Activated CD4-positive, alpha-beta T cell treated with anti-CD3 and anti-CD28 coated beads, Interleukin-2, amount 50 U/mL, for 16 hours (primary cell): ENCODE measurements at places on chromosomes 3 and 15.

- no peak for DNase-seq
These were observed 140.7 kb downstream of the TCF12 start for GRCh38 chr15:57059026-57059660.

- no peak for DNase-seq
These were observed 61.4 kb upstream of the TRPM1 start for GRCh38 chr15:31162721-31163510.

- peak; percentile 3 for DNase-seq
These were observed 175.5 kb upstream of the RORA start for GRCh38 chr15:61404567-61404966.

DNA sequence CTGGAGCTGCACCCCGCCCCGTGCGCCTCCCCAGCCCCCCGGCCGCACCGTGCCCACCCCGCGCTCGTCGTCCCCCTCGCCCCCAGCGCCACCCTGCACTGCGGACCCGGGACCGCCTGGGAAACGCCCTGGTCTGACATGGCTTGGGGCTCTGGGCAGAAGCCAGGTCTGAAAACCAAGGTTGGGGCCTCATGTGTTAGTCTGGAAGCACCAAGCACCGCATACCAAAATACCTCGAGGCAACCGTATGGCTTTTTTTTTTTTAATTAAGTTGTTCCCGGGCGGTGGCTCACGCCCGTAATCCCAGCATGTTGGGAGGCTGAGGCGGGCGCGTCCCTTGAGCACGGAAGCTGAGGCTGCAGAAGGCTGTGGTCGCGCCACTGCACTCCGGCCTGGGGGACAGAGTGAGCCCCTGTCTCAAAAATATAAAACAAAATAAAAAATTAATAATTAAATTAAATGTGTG, 91.5 kb upstream of the CHD2 start:
- peak; percentile 45 for DNase-seq

DNA sequence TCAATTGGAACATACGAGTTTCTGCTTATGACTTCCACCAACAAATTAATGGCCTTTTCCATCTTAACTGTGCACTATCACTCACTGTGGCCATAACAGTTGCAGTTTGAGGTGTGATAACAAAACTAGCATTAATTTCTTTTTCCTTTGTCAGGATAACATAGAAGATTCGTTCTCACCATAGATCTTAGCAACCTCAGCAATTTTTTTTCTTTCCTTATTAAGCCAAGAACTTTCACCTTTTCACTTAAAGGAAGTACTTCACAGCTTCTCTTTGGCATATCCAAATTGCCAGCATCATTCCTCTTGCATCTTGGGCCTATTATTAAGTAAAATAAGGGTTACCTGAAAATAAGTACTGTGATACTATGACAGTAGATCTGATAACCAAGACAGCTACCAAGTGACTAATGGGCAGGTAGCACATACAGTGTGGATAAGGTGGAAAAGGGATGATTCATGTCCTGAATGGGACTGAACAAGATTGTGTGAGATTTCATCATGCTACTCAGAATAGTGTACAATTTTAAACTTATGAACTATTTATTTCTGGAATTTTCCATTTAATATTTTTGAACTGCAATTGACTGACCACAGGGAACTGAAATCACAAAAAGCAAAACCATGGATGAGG, 46.6 kb downstream of the CEP70 start:
- DNase-seq = no peak

DNA sequence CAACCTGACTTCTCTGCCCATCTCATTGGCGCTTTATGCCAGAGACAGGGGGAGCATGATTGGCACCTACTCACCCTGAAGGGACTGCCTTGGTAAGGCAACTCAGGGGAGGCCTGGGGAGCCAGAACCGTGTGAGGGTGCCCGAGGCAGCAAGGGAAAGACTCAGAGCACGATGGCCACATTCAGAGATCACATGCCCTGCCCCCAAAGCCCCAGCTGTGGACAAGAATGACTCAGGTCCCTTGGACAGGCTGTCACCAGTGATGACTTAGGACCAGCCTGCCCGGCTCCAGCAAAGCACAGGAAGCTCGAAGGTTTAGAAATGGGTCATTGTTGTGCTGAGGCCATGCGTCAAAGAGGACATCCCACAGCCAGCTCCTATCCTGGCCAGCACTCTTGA, 49.1 kb upstream of the LIMD1 start:
- peak; percentile 34 for DNase-seq
